ENCODE measurements at places on chromosomes 2 and 18.

- no peak for DNase-seq
These were observed 468.2 kb upstream of the HS6ST1 start for GRCh38 chr2:128786741-128787478.

DNA sequence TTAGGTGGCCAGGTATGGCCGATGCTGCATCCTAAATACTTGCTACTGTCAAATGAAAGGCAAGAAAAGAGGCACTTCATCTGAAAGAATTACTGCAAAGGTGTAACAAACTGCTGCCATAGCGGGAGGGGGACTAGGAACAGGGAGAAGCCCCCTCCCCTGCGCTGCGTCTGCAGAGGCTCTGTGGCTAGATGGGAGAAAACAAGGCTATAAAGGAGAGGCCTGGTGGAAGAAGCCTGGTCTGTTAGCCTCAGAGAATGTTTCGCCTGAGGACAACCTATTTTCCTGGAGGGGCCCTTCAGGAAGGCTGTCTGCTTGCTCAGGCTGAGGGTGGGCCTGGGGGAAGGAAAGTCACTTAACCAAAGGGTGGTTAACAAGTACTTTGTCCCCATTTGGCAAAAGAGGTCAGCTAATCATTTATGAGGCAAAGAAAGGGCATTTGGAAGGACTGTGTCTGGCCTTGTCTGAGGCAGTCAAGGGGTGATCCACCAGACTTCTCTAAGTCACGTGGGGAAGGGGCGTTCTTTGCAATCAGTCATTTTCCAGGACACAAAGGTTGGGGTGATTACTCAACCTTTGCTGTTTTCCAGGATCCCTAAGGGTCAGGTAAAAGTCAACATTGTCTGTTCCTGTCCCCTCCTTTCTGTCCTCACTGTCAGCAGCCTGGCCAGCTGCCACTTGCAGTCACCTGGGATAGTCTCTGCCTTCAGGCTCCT lies 103.0 kb upstream of the TMEM200C start:
- DNase-seq: no peak

GRCh38 chr18:63208676-63209075 lies 110.9 kb downstream of the BCL2 start:
- no peak for DNase-seq

GRCh38 chr2:86124683-86125082 lies 18.6 kb downstream of the PTCD3 start:
- no peak for DNase-seq

DNA sequence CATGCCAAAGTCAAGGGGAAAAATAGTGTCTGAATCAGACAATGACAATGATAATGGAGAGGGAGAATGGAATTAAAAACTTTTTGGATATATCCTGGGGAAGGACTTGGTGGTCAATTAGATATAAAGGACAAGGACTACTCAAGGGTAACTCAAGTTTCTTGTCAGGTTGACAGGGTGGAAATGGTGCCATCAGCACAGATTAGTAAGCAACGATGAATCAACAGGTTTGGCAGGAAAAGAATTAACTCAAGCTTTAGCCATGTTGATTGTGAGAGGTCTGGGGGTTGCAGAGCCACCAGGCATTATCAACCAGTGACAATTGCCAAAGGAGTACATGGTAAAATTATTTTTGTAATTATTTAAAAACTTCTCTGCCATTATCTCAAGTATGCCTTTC lies 35.8 kb upstream of the SPATS2L start:
- no peak for DNase-seq

All from aorta (tissue), 5 donors.